ENCODE measurements at places on chromosomes 5 and 9.

DNA sequence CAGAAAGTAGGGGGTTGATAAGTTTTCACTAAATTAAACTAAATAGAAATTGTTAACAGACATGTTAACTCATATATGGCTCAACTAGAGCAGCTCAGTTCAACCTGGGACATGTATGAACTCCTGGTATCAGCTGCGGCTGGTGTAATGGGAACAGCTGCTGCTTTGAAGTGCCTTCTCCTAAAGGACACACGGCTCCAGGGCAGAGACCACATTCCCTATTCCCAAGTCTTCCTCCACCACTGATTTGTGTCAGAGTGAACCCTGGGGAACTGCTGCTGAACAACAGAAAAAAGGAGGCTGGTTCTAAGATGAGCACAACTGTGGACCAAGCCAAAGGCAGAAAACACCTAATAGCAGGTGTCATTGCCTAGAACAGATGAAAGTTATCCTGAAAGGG is 71.1 kb downstream of the MAPKAP1 start:
- no peak for DNase-seq

DNA sequence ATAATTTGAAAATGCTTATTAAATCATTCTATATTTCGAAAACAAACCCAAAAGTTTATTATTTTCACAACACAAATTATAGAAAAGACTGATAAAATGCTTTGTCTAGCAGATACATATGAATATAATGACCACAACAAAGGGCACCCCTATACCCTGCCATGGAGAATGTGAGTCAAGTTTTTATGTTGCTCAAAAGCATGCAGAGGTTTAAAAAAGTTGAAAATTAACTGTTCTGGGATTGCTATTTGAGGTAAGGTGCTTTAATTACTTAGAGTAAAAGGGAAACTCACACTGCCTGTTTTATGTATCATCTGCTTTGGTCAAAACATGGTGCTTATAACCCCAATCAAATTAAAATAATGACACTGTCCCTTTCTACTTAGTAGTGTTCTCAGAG is 41.0 kb downstream of the MLANA start:
- no peak for DNase-seq

DNA sequence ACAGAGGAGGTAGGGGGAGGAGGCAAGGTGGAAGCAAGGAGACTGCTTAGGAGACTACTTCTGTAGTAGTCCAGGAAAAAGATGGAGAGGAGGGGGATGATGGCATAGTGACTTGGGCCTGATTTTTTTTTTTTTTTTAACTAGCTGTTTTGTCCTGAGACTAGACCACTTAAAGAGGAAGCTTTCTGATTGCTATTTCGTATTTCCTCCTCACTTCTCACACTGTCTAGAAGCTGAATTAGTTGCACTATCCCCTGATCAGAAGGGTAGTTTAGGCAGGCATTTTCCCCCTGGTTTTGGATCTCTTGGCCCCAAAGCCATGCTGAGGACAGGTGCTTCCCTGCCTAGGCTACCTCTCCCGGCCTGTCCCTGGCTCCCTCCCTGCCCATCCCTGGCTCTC is 14.9 kb downstream of the LARP1 start:
- no peak for DNase-seq

DNA sequence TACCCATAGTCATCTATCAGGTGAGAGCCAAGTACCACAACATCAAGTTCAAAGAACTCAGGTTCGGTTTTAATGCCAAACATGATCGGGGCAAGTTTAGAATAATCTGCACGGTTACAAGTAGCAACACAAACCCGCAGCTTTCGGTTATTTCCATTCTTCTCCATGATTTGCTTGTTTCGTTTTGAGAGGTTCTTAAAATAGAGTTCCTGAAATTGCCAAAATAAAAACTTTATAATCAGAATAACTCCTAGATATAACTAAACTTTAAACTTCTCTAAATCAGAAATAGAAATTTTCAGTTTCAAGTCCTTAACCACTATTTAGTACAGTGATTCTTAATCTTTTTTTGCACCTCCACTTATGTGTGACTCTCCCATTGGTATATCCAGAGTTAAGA is 9.1 kb downstream of the GNE start:
- no peak for DNase-seq
